ENCODE measurements at places on chromosomes 7 and 10.

DNA sequence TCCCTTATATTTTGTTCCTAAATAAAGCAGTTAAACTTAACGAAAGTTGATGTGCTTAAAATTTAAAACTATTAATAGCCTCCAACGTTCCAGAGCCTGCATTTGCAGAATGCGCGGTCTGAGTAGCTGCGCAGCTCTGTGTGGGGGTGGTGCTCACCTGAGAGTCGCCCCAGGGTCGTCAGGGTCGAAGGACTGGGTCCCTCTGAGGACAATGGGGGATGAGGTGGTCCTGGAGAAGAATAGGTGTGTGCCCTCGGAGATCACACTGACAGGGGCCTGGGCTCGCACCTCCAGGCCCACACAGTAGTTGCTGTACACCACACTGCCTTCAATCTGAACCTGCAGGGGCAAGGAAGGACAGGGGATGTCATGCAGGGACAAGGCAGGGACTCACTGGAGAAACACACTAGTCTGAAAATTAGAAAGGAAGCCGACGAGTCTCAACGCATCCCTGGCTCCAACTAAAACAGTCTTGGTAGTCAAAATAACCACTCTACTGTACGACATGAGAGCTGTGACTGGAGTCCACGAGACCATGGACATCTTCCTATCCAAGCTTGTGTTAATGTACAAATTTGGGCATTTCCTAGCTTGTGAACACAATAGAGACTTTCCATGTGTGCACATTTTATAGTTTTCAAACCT is 54.4 kb downstream of the PKD1L1 start:
- no peak for DNase-seq

- DNase-seq, result no peak
Measured at GRCh38 chr10:122997864-122998263, 10.7 kb downstream of the IKZF5 start.

DNA sequence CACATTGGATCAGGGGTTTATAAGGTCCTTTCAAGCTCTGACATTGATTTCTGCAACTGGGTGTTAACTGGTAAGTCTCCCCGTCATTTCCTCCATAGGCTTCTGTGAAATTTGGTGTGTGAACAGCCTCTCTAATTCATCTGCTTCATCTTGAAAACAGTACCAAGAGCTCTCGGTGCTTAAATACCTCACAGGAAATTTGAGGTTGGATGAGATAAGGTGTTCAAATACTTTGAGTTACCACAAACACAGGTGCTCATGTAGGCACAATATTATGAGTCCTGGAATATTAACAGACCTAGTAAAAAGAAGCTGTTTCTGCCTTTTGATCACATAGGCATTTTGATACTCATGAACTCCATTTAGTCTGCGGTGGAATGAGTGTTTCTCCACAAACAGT is 85.2 kb downstream of the RTKN2 start:
- DNase-seq, result no peak

GRCh38 chr10:49540056-49540797 is 1.3 kb upstream of the ERCC6 start:
- no peak for DNase-seq

DNA sequence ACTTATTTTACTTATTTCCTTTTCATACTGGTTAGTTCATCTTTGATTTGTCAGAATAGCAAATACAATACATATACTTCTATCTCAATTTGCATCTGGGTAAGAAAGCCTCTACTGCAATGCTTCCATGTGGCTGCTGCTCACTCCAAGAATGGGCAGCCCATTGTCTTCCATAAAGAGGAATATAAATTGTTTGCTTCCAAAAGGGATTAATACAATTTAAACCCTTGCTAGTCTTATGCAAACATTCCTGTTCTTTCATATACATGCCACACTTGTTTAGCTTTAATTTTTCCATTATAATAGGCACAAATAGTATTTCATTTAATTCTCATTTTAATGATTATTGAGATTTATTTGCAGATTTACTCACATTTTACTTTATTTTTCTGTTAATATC is 555.4 kb upstream of the POM121L12 start:
- no peak for DNase-seq

GRCh38 chr10:62492012-62492869 is 118.1 kb downstream of the ZNF365 start:
- DNase-seq, result no peak

All from stimulated activated CD8-positive, alpha-beta memory T cell treated with anti-CD3 and anti-CD28 coated beads, Interleukin-4, amount 100 ng/mL, for 1 hour (primary cell).